MM.1S (cell line): ENCODE measurements at places on chromosomes 6 and 20.
A peak's percentile ranks its signal among the peaks of the same experiment; 100 is the strongest.

DNA sequence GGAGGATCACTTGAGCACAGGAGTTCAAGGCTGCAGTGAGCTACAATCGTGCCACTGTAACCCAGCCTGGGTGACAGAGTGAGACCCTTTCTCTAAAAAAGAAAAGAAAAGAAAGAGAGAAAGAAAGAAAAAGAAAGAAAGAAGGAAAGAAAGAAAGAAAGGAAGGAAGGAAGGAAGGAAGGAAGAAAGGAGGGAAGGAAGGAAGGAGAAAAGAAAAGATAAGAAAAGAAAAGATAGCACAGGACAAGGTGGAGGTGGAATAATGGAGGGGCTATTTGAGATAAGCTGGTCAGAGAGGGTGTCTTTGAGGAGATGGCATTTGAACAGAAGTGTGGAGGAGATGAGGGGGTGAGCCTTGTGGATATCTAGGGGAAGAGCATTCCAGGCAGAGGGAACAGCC lies 2.7 kb upstream of the PDRG1 start:
- no peak for DNase-seq

DNA sequence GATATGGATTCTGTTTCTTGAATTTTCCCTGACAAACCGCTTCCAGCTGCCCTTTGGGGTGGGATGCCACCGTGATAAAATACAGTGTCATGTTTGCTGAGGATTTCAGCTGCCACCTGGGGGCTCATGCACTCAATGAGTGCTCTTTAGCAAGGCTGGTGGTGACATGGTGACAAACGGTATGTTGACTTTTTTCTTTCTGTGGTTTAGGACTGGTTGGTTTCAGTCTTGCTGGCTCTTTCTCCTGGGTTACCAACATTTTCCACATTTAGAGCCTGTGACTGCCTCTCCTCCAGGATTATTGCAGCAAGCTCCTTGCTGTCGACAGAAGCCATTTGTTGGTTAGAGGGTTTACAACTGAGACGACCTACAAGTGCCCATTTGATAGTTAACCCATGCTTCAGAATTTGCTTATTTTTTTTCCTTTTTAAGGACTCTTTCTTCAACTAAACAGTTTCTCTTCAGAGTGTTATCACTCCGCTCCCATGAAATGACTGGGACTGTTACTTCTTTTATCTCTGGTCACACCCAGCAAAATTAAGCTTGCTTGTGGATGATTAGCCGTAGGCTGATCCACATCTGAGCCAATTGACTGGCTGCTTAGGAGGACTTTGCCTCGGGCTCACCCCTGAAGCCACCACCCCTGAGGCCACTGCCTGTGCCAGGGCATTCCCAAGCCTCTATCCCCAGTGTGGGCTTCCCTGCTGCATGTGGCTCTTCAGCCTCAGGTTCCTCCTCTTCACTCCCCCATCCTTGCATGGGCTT lies 48.4 kb upstream of the CDYL start:
- peak; percentile 76 for DNase-seq

GRCh38 chr6:12147557-12148316 lies 135.6 kb downstream of the HIVEP1 start:
- no peak for DNase-seq

DNA sequence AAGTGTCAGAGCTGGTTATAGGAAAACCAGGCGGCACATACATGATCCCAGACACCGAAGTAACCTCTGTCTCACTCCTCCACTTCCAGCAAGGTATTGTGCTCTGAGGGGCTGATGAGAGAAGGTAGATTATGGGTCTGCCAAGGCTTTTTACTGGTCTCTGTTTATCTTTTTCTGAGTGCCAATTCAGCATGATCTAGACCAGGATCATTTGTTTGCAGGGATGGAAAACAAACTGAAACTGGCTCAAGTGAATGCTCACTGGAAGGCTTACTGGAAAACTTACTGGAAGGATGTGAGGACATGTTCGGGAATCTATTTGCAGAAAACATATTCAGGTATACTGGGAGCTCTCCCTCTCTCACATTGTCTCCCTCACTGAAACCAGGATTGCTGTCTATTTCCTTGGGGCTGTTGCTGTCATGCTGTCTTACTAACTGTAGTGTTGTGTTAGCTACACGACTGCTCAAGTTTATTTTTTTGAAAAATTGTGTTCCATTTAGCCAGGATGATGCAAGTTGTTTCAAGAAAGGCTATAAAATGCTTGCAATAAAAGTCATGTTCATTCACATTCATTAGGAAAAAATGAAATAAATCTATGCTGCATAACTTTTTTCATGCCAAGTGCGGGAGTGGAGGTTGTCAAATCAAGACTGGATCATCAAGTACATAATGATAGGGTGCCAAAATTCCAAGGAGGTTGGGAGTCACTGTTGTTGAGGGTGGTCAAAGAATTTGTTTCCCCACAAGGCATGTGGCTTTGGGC lies 37.0 kb downstream of the KLHL31 start:
- no peak for DNase-seq

- no peak for DNase-seq
Observed at GRCh38 chr6:53731866-53732636, 62.8 kb upstream of the LRRC1 start.

GRCh38 chr20:10668677-10669368 lies 5.0 kb downstream of the JAG1 start:
- DNase-seq: no peak

DNA sequence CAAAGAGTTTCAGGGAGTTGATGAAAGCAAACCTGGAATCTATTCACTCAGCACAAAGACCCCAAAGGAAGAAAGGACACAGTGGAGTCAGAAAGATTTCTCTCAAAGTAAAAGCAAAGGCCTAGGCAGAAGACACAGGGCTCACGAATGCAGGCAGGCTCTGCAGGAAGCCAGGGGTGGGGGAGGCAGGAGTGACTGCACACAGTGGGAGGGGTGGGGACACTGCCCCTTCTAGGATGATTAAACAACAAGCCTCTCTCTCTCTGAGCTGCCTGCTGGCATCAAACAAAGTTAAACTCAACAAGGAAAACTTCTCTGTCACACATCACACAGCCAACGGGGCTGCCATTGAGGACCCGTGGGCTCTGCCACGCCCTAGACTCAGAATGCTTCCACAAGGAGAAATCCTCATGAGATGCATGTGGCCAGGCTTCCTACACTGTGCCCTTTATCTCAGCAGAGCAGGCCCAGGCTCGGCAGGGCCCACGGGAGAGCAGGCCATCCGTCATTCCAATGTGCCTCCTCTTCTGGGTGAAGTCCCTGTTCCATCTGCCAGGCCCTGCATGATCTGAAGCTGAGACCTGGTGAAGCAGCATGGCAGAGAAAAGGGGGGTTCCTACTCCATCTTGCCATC lies 70.1 kb downstream of the RAMACL start:
- no peak for DNase-seq

GRCh38 chr6:39567091-39567490 lies 158.1 kb downstream of the KIF6 start:
- DNase-seq: no peak

DNA sequence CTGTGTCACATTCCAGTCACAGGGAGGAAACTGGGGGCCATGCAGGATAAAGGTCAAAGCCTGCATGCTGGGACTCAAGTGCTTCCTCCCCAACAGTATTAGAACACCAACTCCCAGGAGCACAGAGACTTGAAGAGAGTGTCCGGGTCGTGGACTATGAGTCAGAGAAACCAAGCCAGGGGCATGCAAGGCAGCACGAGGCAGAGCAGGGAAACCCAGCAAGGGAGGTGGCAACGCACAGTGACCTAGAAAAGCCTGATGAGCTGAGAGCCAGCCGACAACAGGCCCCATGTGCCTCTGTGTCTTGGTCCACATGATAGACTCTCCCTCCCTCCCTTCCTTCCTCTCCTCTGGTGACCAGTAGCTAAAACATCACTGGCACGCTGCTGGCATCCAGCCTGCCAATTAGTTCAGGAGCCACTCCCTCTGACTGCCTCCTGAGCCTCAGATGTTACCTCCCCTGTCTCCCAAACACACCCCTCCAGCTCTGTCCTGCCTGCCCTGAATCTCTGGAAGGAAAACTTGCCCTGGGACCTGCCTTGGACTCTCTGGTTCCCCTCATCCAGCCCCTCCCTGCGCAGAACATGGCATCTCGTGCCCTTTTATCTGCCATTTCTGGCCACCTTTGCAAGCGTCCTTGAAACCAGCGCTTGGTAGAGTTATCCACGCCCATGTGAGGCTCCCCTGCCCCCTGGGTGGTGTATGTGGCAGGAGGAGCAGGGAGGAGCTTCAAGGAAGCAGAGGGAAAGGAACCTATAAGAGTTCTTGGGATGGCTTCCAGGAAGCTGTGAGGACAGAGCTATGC lies 16.2 kb upstream of the RNF39 start:
- no peak for DNase-seq

- DNase-seq: no peak
Observed at GRCh38 chr20:6739406-6739805, 28.1 kb upstream of the BMP2 start.

DNA sequence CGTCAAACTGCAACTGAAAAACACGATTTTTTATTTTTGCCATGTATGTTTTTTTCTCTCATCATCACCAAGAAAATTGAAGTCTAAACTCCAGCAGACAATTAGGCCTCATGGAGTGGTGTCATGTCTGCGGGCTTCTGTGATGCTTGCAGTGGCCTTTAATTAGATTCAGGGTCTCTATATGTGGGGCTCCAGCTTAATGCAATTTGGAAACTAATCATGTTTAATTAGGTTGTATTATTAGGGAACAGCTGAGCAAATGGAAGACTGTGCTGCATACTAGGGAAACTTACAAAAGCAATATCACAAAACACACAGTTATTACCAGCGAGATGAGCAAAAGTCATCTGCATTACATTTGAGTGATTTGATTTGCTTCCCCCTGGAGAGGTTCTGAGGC lies 132.9 kb upstream of the PMEPA1 start:
- no peak for DNase-seq

GRCh38 chr6:138597336-138597735 lies 98.0 kb upstream of the NHSL1 start:
- no peak for DNase-seq

DNA sequence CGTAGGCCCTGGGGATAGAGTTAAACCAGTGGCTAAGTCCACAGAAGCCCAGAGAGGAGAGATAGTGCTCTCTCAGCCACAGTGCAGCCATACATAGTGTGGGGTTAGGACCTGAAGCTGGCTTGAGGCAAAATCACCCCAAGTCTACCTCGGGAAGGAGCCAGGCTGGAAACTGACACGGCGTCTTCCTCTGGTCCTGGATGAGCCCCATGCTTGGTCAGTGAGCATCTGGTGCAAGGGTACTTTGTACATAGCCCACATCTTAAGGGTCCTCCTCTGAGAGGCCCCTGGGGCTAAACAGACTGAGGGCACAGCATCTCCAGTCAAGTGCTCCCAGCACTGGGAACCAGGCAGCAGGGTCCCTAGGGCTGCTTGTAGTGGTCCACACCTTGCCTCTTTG lies 45.6 kb downstream of the CDH26 start:
- no peak for DNase-seq

DNA sequence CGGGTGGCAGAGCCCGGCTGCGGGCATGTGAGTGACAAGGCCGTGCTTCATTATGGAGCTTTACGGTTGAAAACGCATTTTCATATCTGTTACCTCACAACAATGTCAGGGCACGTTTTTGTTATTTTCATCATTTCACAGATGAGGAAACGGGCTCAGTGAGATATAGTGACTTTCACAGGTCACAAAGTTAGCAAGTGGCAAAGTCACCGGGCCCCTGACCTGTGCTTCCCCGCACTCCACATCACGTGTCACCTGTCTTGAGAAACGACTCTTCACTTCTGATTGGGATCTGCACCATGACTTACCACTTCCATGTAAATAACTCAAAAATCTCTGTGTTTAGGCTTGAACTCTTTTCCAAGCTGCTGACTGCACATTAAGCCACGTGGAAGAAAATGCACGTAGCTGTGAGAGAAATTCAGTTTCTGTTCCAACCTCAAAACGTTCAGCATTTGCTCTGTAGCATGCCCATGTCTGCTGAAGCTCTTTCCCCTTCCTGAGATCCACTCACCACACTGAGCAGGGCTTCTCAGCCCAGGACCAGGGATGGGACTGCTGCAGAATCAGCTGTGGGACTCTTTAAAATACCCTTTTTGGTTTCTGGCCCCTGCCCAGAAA lies 107.2 kb downstream of the ARMC2 start:
- peak; percentile 78 for DNase-seq

DNA sequence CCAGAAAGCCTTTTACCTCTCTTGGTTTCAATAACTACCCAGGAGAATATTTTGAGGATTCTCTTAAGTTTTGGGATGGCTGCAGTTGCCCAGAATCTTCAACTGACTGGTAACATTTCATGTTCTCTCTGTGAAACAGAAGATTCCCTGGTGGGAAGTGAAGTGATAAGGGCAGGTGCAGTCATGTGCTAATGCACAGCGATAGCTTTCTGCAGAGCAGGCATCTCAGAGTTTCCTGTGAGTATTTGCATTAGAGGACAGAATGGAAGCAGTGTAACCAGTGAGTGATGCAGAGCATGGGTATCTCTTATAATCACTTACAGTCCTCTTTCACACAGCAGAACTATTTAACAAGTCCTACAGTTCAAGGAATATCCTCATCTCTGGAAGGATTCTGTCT lies 76.1 kb downstream of the HCRTR2 start:
- DNase-seq: no peak

DNA sequence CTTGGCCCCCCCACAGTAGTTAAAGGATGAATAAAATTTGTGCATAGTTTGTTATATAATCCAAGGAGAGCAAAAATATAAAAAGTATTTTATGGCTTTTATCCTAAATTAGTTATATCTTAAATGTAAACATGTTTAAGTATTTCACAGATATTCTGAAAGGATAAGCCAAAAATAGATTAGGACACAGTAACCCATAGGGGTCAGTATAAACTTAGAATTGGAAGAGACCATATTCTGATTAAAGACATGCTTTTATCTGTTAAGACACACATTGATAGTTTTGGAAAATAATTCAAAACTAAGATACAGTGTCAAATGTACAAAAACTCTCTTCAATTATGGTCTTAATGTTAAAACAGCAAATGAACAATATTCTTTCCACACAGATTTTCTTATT lies 4.5 kb upstream of the SERINC1 start:
- DNase-seq: peak; percentile 40

DNA sequence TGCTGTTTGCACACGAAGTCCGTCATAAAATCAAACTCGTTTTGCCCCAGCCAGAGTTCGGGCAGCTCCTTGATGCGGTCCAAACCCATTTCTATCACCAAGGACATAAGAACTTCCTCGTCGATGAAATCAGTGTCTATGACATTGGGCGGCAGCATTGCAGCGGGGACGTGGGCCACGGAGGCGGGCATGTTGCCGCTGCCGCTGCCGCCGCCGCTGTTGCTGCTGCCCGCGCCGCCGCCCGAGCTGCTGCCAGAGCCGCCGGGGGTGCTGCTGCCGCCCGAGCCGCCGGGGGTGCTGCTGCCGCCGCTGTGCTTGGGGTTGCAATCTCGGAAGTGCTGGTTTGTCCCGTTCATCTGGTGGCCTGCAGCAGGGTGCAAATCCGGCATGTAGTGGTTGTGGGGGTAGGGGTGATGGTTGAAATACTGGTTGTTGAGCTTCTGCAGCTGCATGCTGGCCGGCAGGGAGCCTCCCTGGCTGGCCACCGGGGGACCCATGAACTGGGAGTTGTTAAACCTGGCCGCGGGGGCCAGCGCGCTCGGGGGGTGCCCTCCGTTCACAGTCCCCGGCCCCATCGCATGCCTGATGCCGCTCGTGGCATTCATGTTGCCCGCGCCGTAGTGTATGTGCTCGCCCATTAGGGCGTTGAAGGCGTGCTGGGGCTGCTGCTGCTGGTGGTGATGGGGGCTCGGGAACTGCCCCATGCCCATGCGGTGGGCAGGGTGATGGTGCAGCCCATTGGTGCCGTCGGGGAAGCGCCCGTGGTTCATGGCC lies 1.1 kb downstream of the CITED2 start:
- DNase-seq: peak; percentile 63
